ENCODE measurements at places on chromosomes 5 and 9.

DNA sequence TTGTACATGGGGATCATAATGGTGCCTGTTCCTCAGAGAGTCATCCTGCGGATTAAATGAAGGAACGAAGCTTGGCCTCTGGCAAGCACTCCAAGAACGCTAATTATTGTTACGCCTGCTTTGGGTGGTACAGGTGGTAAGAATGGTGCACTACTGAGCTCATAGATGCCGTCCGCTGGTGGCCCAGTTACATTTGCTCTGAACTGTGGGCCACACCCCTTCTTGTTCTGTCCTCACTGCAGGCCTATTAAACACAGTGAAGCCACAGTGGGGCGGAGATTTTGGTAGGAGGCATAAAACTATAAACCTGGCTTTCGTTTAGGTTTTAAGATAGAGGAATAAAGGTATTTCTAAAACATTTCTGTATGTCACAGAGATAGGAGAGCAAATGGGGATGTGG, 40.6 kb upstream of the FER start:
- no peak for DNase-seq

- no peak for DNase-seq
These were observed 85.7 kb downstream of the FREM1 start for GRCh38 chr9:14824481-14824880.

- no peak for DNase-seq
These were observed 192.4 kb upstream of the PUM3 start for GRCh38 chr9:3036333-3036700.

GRCh38 chr5:172921906-172922305, 37.3 kb upstream of the RPL26L1 start:
- DNase-seq: no peak
